ENCODE measurements at places on chromosomes 2 and 18.

DNA sequence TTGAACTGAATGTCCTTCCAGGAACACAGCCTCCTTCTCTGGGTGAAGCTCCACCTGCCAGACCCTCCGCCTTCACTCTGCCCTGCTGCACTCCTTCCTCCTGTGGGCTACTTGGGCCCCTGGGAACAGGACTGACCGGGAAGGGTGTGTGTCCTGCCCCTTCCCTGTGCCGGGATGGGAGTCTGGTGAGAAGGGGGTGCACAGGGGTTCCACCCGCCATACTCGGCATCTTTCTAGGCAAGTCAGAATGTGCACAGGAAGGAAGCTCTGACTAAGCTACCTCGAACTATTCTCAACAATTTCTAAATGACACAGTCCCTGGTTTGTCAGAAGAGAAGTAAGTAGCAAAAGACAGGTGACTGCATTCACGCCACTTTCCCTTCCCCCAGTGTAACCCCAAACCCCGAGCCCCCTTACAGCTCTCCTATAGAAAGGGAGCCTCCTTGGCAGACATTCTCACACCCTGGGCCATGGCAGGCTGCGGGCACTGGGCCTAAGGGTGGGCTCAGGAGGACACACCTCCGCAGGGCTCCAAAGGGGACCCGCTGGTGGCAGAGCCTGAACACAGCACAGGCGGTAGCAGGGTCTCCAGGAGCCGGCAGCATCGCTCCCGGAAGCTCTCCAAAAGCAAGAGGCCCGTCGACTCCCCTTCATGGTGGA is 184.1 kb downstream of the HDAC4 start:
- DNase-seq: no peak

DNA sequence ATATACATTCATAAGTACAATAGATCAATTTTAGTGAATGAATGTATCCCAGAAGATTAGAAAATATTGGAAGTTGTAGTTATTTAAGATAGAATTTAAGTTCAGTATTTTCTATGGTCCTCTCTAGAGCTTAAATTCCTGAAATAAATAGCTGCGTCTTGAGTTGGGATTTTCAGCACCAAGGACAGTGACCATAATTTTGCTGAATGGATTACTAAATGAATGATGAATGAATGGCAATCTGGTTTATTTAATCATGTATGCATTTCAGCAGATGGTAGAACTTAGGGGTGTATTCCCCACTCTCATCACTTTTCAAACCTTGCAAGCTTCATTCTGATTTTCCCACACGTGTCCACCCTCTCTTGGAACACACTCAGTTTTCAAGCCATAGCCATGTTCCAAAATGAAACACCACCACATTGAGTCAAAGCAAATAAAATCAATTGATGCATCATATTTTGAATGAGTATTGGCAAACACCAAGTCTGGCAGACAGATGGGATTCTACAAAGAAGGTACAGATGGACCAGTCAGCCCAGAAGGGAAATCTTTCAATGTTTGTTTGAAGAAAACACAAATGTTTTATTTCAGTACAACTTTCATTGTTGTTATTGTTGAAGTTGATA is 362.2 kb upstream of the NXPH2 start:
- DNase-seq: no peak

DNA sequence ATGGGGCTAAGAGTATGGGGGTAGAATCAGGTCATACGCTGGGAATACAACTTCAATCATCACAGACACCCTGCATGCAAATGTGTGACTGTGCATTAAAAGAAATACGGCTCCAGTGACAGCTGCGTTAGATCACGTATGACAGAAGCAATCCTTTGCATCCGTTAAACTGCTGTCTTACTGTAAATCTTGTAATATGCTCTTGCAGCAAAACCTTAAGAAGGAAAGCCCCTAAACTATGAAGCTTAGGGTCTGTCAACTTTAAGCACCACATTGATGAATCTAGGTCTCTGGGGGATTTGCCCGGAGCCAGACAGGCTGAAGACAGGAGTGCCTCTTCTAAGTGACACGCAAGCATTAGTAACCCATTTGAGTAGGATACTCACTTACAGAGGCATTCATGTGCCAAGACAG is 84.7 kb upstream of the EML6 start:
- no peak for DNase-seq

- DNase-seq: no peak
These were observed 11.4 kb upstream of the KCNJ13 start for GRCh38 chr2:232787806-232788205.

GRCh38 chr2:132253496-132254305 is 91.9 kb upstream of the ANKRD30BL start:
- DNase-seq: no peak

- DNase-seq: no peak
These were observed 478.0 kb downstream of the PID1 start for GRCh38 chr2:228793116-228793515.

DNA sequence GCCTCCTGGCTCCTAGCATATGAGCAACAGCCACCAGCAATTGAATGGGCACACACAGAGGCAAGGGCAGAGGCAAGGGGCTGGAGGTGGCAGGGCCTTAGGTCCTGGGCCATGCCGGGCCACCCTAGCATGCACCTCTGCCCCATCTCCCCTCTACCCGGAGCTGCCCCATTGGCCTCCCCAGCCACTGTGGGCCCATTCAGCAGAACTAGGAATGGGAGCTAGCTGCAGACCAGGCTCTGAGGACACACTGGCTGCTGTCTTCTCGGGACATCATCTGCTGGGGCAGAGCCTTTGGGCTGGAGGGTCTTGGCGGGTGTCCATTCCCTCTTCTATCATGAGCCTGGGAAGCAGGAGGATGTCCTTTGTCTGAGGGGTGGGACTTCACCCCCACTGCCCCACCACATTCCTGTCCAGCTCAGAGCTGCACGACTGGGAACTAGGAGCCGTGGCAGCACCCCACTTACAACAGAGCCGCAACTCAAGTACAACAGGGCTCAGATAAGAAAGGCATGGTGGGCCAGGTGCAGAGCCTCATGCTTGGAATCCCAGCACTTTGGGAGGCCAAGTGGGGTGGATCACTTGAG is 800 bp downstream of the VIL1 start:
- DNase-seq: no peak

DNA sequence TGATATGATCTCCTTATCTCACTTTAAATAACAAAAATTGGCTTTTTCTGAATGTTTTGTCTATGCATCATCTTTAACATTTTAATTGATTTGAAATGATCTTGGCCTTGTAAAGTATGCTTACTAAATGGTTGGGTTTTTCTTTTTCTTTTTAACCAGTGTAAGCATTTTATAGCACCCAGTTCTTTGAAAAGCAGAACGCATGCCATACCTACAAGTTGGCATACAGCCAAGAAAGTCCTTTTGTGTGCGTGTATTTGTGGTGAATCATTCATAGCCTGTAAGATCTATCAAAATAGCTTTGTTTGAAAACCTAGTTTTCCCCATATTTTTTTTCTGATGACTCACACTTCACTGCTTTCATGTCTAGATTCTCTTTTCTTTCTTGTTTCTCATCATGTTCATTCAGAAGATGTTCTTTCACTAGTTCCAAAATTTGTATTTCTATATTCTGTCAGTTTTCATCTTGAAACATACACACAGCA is 4.1 kb upstream of the VRK2 start:
- peak; percentile 38 for DNase-seq

- DNase-seq: no peak
These were observed 92.6 kb upstream of the TSPYL6 start for GRCh38 chr2:54348646-54349045.

DNA sequence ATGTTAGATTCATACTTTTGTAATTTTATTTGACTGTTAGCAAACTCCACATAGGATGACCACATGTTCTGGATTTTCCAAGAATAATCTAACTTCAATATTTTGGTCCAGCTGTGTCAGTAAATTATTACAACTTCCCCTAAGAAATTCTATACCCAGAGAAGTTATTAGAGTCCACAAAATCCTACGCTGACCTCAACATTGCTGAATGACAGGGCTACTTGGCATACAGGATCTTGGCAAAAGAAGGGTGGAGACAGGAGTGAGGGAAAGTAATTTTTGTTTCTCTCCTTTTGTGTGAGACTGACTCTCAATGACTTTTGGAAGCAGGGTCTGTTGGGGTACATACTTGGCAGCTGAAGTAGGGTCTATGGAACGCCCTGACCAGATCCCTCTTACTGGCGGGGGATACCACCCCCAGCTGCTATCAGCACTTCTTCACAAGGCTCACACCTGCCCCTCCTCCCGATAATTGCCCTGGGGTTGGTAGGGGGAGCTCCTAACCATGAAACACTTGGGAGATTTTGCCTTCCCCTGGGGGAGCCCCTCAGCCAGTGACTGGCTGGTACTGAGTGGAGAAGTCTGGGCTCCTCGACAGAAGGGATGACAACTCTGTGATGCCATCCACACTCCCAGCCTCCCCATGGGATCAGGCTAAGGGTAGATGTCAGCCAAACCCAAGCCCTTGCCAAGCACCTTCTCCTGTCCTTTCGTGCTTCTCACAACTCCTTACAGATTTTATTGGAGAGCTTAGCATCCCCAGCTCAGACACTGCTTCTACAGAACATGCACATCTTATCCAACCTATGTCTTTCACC is 110.6 kb upstream of the FHL2 start:
- DNase-seq: no peak

DNA sequence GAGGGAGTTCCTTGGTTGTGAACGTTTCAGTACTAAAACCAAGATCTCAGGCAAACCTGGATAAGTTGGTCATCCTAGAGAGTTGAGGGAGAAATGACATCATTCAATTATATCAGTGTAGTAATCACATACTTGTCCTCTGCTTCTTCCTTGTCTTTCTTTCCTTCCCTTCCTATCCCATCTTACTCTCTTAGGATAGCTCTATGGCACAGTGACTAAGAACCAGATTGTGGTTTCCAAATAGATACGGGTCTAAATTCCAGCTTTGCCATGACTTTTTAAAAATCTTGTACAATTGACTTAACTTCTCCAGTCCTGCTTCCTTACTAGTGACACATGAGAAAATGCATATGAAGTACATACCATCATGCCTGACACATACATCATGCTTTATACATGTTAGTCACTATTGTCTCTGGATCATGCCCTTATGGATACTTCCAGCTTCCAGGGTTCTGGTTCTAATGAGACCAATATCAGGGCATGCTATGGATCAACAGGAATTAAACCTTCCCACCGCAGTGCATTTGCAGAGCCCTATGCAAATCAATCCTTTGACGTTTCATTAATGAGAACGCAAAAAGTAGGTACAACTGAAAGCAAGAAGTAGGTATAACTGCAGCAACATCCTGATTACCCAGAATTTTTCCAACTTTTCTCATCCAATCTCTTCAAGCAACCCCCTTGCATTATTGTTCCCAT is 168.0 kb upstream of the KLF7 start:
- DNase-seq: no peak

- DNase-seq: no peak
These were observed 9.8 kb downstream of the ACVR2A start for GRCh38 chr2:147854557-147855134.

- no peak for DNase-seq
These were observed 402.1 kb downstream of the PARD3B start for GRCh38 chr2:204947405-204947804.

GRCh38 chr18:77071711-77072292 is 60.8 kb downstream of the MBP start:
- DNase-seq: no peak

- no peak for DNase-seq
These were observed 13.9 kb upstream of the SLC66A3 start for GRCh38 chr2:11141319-11141718.
